ENCODE measurements at places on chromosomes 7 and 10.

DNA sequence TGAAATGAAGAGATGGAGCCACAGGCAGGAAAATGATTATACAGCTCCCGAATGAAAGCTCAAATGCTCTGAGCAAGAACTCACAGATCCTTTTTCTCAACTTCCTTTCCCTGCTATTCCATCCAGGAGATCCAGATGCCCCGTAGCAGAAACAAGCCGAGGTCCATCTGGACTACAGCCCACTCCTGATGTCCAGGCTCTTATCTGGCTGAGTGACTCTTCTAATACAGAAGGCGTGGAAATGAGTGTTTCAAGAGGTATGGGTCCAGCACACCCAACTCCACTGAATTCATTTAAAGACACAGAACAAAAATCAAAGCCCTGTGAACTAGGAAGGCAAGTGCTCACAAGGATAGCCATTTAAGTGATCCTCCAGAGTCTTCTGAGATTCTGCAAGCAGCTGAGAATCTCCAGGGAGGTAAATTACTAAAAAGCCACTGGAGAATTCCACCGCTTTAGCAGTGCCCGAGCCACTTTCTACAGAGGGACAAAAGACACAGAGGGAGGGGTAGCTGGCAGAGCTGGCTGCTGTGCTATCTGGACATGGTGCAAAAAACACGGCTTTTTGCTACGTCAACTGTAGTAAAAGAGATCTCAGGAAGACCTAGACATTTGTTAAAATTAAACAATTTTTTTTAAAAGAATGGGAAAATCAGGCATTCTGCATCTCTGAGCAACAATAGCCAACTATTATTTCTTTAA lies 24.5 kb downstream of the FAM171A1 start:
- DNase-seq, result no peak

GRCh38 chr7:78444267-78444666 lies 645.7 kb downstream of the PHTF2 start:
- no peak for DNase-seq

- DNase-seq, result no peak
Measured at GRCh38 chr7:151769188-151769821, 107.6 kb downstream of the PRKAG2 start.

- no peak for DNase-seq
Measured at GRCh38 chr10:123579675-123580074, 86.5 kb upstream of the GPR26 start.

DNA sequence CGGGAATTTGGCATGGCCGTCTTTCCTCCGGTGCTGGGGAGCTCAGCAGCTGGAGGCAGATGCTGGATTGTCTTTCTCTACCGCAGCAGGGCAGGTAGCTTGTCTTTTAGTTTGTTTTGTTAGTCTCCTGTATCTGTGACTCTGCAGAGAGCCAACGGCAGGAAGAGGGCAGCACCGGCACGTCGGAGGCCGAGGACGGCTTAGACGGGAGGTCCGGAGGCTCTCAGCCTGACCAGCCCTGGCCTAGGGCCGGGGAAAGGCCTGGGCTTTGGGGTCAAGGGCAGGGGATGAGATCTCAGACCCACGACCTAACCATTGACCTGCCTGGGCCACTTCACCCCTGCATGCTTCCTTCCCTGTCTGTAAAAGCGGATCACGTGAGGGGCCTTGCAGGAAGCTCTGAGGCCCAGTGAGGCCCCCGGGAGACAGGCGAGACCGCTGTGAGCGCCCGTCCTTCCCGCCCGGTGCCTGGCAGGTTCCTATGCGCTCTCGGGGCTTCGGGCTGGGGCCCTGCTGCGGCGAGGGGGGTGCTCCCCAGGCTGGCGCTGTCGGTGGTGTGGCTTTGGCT lies 72.7 kb downstream of the LHPP start:
- DNase-seq, result no peak

DNA sequence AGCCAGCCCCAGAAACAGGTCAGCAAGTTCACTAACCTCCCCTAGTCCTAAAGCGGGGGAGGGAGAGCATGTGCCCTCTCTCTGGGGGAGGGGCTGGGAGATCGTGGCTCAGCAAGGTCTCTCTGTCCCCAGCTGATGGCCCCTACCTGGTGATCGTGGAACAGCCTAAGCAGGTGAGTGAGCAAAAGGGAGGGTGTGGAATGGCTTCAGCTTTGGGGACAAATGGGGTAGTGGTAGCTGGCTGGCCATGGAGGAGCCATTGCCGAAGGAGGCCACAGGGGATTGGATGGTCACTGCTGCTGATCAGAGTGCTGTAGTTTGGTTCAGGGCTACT lies 779 bp downstream of the NFKB2 start:
- DNase-seq, result no peak

GRCh38 chr7:73436031-73436929 lies 2.7 kb downstream of the FZD9 start:
- DNase-seq, result no peak

- no peak for DNase-seq
Measured at GRCh38 chr10:49183596-49184542, 4.3 kb downstream of the TMEM273 start.

DNA sequence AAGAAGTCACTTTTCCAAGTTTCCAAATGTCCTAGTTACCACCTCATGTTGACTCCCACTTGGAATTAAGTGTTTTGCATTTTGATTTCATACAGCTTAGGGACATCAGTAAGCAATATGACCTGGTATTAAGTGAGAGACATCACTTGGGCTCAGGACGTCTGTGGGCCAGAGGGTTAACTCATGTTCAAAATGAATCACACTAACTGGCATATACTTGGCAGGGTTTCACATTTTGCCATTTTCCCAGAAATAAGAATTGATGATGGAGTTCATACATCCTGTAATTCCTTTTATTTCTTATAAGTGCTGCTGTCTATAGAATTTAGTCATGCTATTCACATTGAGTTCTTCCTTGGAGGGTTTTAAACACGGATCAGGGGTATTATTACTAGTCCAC lies 516.5 kb downstream of the PHTF2 start:
- DNase-seq, result no peak

DNA sequence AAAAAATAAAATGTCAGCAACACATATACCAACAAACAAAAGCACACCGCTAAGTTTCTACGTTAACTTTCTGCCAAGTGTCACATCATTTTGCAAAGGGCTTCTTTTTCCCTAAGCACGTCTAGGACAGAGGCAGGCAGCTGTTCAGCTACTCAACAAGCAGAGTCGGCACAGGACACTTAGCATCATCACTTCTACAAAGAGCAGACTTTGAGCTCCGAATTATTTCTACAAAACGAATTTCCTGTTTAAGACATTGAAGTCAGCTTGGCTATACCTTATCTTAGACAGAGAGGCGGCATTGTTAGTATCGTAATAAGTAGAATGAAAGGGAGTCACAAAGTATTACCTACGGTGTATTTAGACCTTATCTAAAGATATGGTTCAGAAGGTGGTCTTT lies 110.1 kb downstream of the SVIL start:
- DNase-seq, result no peak

- DNase-seq, result no peak
Measured at GRCh38 chr10:86247073-86247472, 119.5 kb downstream of the GRID1 start.

- DNase-seq, result no peak
Measured at GRCh38 chr10:102643336-102644065, 778 bp upstream of the TRIM8 start.

- no peak for DNase-seq
Measured at GRCh38 chr7:6623589-6624245, 8.3 kb downstream of the ZNF853 start.

DNA sequence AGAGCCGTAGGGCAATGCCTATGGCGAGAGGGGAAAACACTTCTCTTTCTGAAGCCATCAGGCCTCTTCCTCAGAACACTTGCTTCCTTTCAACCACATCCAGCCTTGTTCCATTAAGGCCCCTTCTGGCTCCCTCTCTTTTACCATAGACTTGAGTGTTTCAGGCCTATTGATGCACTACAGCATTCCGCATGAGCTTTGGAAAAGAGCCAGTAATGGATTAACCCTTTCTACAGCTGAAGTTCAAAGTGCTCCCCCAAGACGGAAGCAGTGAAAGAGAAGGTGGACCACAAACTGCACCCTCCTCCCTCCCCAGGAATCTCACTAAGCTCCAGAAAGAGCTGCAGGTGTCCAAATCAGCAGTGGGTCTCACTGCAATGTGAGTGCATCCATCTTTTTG lies 102.7 kb upstream of the C7orf33 start:
- DNase-seq, result no peak

GRCh38 chr10:98257961-98258360 lies 10.0 kb downstream of the LOXL4 start:
- no peak for DNase-seq

- DNase-seq, result no peak
Measured at GRCh38 chr10:5449227-5449626, 36.9 kb downstream of the NET1 start.

GRCh38 chr7:41637049-41637448 lies 65.8 kb downstream of the INHBA start:
- DNase-seq, result no peak

DNA sequence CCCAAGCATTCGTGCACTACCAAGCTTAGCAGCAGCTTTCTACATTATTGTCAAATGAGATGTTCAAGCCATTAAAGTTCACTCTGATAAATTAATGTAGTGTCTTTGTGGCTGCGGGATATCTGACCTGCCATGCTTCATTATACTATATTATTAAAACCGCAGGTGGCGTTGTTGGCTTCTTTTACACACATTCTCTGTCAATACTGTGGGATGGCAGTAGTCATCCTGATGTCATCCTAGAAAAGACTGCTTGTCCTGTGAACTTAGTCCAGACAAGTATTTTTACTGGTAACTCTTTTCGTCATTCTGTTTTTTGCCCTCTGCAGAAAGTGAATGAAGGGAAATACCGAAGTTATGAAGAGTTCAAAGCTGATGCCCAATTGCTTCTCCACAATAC lies 103.9 kb downstream of the ZMYND11 start:
- DNase-seq, result no peak

DNA sequence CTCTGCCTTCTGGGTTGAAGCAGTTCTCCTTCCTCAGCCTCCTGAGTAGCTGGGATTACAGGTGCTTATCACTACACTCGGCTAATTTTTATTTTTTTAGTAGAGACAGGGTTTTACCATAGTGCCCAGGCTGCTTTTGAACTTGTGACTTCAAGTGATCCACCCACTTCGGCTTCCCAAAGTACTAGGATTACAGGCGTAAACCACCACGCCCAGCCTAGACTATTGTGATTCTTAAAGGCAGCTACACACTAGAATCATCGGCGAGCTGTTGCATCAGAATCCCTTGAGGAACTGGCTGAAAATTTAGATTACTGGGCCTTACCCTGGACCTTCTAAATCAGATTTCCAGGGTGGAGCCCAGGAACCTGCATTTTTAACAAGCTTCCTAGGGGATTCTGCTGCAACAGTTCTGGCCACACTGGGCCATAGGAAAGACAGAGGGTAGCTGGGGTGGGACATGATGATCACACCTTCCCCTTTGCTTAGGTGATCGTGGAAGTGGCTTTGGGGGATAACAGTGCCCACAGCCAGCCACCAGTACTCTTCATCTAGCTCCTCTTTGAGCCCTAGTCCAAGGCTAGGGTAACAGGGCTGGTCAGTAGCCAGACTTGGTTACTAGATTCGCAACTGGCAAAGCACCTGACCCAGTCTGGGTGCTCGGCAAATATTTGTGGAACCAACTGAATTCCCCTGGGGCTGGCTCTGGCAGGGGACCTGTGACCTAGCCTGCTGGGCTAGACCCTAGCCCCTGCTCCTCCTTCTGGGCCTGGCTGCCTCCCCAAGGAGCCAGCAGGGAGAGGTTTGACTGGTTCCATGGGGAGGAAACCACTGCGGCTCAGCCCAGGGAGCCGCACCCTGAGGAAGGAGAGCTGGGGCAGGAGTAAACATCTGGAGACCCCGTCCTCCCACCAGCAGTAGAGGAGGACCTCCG lies 67.1 kb upstream of the DUSP5 start:
- no peak for DNase-seq

DNA sequence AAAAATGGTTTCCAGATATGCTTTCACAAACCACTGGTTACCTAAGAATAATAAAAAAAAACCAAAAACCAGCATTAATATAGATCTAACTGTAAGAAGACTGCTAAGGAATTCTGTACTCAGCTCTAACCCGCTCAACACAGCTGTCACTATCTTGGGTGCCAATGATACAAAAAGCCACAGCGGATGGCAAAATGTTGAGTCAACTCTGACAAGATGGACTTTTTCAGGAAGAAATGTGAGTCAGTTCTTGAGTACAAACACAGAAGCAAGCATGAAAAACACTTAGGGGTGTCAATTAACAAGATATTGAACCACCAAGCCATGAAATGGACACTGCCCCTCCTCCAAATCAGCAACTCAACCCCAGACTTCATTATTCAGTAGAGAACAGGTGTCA lies 55.0 kb downstream of the CTTNBP2 start:
- no peak for DNase-seq

DNA sequence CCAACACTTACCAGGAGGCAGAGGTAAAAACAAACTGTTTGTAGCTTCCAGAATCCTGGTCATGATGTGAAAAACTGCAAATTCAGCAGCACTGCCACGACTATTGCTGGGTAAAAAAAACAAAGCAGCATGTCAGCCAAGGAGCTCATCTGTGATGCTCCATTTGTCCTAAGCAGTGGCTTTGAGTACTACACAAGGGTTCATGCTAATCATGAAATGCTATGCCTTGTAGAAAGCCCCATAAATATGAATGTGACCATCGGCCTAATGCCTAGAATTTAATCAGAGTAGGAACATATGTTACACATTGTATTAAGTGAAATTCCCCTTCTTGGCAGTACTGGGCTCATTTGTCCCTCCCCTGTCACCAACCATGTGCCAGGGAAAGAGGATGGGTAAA lies 95.4 kb downstream of the GSAP start:
- no peak for DNase-seq

DNA sequence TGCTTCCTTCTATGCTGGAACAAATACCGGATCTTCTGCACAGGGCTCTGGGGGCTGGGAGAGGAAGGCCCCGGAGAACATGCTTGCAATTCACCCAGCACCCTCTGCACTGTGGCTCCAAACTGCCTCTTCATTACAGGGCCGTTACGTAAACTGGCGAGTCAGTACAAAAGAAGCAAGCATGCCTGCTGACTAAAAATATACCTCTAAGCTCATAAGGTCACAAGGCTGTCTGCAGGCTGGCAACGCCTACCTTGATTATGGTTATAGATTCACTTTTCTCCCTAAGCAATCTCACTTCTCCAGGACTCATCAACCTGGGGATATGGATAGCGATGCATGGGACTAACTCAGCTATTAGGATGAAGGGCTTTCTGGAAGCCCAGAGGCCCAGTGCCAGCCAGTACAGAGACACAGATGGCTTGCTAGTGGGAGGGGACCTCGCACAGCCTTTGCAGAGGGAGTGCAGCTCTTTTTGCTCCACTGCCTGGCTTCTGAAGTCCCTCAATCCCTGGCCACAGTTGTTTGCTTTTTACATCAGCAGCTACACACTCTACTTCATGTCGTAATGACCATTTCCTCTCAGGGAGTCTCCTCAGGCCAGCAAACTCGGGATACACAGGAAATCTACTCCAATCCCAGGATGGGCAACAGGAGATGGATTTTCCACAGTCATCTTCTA lies 96.1 kb downstream of the SH3PXD2A start:
- no peak for DNase-seq

Measured in stimulated activated CD8-positive, alpha-beta memory T cell treated with anti-CD3 and anti-CD28 coated beads, Interleukin-15, amount 100 ng/mL, for 24 hours (primary cell).